Calu3 (cell line): ENCODE measurements at places on chromosomes 5 and 9.

DNA sequence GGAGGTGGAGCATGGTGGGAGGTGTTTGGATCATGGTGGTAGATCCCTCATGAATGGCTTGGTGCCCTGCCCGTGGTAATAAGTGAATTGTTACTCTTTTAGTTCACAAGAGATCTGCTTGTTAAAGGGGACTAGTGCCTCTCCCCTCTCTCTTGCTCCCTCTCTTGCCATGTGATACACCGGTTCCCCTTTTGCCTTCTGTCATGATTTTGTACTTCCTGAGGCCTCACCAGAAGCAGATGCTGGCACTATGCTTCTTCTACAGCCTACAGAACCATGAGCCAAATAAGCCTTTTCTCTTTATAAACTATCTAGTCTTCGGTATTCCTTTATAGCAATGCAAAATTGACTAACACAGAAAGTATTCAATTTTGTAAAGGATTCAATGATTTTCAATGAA lies 817.1 kb downstream of the TLR4 start:
- no peak for DNase-seq

- DNase-seq, result no peak
These were observed 1.4 kb upstream of the NKD2 start for GRCh38 chr5:1007221-1007680.

- DNase-seq, result no peak
These were observed 241.8 kb downstream of the FANCC start for GRCh38 chr9:95075700-95076099.

DNA sequence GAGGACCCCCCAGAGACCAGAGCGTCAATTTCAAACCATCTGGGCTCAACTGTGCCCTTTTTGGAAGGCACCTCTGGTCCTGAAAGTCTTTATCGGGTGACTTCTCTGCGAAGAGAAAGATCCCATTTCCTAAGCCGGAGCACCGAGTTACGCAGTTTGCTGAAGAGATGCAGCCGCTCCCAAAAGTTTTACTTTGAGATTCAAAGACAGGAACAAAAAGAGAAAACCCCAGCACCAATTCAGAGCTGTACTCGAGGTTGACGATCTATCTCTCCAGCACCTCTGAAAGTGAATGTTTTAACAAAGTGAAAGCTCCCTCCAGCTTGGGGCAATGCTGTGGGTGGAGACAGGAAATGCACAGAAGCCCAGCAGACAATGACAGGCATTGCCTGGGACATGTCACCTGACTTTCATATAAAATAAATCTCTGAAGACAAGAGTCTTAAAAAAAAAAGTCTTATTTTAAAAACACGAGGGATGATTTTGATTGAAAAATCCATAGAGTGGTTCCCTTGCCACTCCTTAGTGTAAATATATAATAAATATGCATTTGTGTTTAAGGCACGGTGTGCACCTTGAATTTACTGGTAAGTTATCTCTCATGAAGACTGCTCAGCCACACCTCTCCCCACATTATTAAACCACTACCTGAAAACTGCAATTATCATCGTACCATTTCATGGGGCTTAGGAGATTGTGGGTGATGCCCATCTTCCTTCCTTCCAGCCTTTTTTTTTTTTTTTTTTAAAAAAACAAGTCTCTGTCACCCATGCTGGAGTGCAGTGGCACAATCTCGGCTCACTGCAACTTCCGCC lies 79.9 kb downstream of the FNBP1 start:
- DNase-seq, result peak; percentile 11

DNA sequence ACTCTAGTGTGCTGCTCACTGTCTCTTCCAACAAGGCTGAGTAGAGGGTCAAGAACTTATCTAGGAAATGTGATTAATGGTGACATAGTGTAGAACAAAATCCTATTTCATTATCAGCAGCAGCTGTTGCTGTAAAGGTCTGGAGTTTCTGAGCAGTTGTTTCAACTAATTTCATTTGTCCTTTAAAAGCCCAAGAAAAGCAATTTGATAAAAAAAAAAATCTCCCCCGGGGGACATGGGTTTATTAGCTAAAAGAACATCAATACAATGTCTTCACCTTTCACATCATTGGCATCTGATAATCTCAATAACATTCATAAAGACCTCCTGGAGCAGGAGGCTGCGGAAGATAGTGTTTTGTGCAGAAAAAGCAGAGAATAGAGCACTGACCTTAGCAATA lies 468.1 kb downstream of the KCTD16 start:
- no peak for DNase-seq

GRCh38 chr5:38931731-38932130 lies 85.9 kb downstream of the OSMR start:
- no peak for DNase-seq

DNA sequence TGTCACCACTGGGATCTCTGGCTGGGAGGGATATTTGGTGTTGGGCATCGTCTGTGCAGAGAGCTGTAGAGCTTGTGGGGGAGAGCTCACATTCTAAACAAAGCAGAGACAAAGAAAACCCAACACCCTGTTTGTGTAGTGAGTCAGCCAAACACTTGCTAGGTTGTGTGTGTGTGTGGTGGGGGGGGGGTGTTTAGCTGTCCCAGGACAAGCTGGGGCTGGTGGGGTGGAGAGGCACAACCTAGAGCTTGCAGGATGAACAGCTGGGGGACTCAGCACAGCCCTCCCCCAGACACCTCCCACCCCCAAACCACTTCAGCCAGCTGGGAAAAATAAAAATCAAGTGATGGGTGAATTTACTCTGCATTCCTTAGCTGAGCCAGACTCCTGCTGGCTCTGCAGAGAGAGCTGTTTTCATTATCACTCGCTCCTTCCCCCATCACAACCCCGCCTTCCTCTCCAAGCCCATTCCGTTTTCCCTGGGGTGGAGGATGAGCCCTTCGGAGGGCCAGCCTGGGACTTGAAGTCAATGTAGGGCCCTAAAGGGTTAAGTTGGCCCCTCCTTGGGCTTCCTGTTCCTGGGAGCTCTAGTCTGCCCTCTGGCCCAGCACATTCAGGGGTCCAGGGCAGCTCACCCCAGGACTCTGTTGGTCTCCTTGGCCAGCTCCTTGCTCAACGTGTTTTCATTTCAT lies 2.6 kb downstream of the OLFML2A start:
- peak; percentile 32 for DNase-seq
